ENCODE measurements at places on chromosomes 2 and 18.

DNA sequence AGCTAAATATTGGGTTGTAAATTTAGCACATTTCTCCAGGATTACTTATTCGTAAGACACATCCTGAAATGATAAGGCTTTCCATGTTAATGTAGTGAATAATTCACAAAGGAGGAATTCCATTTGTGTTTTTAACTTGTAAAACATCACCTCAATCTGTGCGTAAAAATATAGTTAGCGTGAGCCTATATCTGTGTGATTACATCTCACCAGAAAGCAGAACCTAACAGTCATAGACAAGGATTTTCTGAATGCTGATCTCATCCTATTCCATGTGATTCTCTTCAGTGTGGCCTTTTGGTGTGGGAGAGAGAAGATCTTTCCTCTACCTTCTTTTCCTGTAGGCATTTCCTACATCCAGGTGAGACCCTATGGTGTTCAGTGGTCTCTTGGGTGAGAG, 263.2 kb upstream of the RASGRP3 start:
- H3K4me1 ChIP-seq, result no peaks in the 10 kb centered on the region
- no peaks in the 10 kb centered on the region for H3K27me3 ChIP-seq
- no peak overlapping the region for H3K4me3 ChIP-seq
- no peaks in the 10 kb centered on the region for H3K36me3 ChIP-seq

DNA sequence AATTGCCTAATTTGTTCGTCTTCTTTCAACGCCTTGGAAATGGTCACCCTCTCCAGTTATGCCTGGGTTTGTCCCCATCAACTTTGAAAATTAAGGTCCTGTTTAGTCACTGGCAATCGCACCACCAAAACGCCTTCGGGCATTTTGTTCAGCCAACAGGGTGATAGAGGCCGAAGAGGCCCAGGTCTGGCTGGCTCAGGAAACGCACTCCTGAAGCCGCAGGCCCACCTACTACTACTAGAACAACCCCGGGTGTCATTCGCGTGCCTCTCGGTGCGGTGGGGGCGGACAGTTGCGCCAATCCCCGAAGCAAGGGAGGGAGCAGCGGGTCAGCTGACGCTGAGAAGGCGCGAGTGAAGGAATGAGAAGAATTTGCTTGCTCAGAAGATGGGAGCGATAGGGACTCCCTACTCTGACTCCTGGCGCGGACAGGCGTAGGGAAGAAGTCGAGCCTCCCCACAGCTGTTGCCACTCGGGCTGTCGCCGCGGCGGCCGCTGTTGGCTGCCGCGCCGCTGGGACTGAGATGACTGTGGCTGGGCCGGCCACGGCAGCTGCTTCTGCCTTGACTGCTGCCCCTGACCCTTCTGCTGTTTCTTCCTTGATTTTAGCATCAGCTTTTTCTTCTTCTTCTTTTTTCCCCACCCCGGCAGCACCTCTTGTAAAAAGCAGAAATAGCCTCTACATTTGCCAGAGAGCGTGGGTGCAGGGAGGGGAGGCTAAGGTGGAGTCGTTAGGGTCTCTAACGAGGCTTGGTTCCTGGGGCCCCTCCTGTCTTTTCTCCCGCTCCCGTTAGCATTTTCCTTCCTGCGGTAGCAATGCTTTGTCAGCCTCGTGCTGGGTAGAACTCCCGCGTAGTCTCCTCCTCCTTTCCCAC, 387.6 kb downstream of the FIGN start:
- peak overlapping the region; percentile 22 for H3K4me3 ChIP-seq
- no peaks in the 10 kb centered on the region for H3K36me3 ChIP-seq
- H3K27ac ChIP-seq, result no peak overlapping the region

DNA sequence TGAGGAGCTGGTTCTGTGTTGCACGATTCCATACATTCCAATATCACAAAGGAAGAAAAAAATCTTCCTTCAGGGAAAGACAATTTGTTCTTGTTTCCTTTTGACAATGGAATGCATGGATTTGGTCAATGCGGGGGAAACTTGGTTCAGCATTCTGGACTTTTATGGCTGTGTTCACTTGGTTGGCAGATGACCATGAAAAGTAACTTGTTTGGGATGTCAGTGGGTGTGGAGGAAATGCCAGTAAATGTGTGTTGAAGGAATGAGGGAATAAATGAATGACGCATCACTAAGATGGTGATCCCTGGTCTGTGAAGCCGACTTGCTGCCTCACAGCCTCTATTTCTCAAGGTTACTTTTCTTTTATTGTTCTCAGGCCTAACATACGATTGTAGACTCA, 53.7 kb downstream of the THUMPD2 start:
- no peaks in the 10 kb centered on the region for H3K36me3 ChIP-seq
- no peak overlapping the region for H3K27ac ChIP-seq
- H3K4me1 ChIP-seq, result peaks cover 5% of the 10 kb centered on the region

DNA sequence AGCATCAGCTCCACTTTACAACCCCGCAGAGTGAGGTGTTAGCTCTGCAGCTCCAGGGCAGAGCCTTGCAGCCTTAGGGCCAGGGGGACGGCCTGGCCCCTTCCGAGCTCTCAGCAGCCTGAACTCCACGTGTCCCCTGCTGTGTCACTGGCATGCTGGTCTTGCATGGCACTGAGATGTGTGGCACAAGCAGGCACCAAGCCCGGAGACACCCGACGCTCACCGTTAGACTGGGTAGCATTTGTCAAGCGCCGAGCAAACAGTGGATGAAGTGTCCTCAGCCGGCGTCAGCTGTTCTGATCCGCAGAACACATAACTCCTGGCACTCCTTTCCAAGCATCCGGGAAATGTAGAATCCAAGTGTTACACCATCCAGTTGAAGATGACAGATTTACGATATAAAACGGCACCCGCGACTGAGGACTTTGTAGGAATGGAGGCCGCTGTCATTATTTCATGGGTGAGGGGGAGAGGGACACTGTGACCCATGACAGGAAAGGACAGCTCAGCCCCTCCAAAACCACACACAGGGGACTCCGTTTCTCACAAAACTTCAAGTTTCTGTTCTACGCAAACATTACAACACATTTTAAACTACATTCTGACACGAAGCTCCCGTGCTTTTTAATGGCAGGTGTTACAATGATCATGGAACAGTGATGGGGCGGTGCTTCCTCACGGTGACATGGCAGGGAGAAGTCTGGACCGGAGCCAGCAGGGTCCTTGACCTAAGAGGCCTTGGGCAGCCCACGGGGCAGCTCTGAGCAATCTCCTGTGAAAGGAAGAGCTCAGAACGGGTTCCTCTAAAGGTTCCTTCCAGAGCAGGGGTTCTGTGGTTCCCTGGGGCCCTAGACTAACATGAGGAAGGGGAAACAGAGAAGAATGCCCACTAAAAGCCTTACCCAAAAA, 89.4 kb downstream of the HDAC4 start:
- H3K4me1 ChIP-seq, result no peaks in the 10 kb centered on the region
- H3K27ac ChIP-seq, result no peak overlapping the region
- no peaks in the 10 kb centered on the region for H3K27me3 ChIP-seq
- DNase-seq, result no peak
- no peak overlapping the region for H3K4me3 ChIP-seq

- H3K36me3 ChIP-seq, result peaks cover 3% of the 10 kb centered on the region
- no peaks in the 10 kb centered on the region for H3K27me3 ChIP-seq
- DNase-seq, result no peak
- H3K4me1 ChIP-seq, result peaks cover 18% of the 10 kb centered on the region
Observed at GRCh38 chr2:3189961-3190360, 187.7 kb downstream of the EIPR1 start.

- no peak overlapping the region for H3K27ac ChIP-seq
- H3K36me3 ChIP-seq, result no peaks in the 10 kb centered on the region
- H3K27me3 ChIP-seq, result no peaks in the 10 kb centered on the region
- DNase-seq, result no peak
Observed at GRCh38 chr2:161780881-161781280, 156.7 kb downstream of the SLC4A10 start.

DNA sequence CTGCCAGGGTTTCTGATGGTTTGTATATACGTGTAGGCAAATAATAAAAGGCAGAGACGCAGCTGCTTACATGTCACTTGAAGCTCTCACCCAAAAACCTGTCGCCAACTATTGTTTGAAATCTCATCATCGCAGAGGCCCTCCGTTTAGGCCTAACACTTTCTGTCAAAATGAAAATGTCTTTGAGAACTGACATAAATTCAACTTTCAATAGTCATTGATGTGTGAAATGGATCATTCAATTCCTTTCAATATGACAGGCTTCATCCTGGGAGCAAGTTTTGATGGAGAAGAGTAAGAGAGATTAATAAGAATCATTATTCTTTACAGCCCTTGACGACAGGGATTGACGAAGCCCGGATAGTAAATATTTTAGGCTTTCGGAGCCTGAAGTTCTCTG, 2.7 kb downstream of the ACTG2 start:
- H3K4me1 ChIP-seq, result no peaks in the 10 kb centered on the region
- no peak overlapping the region for H3K27ac ChIP-seq
- no peaks in the 10 kb centered on the region for H3K27me3 ChIP-seq
- no peak for DNase-seq

GRCh38 chr2:231181860-231182512, 16.4 kb upstream of the ARMC9 start:
- H3K4me3 ChIP-seq, result no peak overlapping the region
- H3K27me3 ChIP-seq, result no peaks in the 10 kb centered on the region
- H3K27ac ChIP-seq, result no peak overlapping the region
- no peaks in the 10 kb centered on the region for H3K36me3 ChIP-seq
- H3K4me1 ChIP-seq, result no peaks in the 10 kb centered on the region

GRCh38 chr2:98608962-98609604, 694 bp downstream of the UNC50 start:
- peaks cover 23% of the 10 kb centered on the region for H3K4me1 ChIP-seq
- DNase-seq, result peak; percentile 5
- H3K27me3 ChIP-seq, result no peaks in the 10 kb centered on the region
- peak overlapping the region; percentile 94 for H3K27ac ChIP-seq
- peak overlapping the region; percentile 79 for H3K4me3 ChIP-seq

GRCh38 chr2:37417321-37417720, 72.9 kb downstream of the QPCT start:
- H3K27ac ChIP-seq, result no peak overlapping the region
- no peak overlapping the region for H3K4me3 ChIP-seq
- no peaks in the 10 kb centered on the region for H3K36me3 ChIP-seq
- no peaks in the 10 kb centered on the region for H3K27me3 ChIP-seq

Data from A673 (cell line).